NCI-H510A (cell line): ENCODE measurements at places on chromosomes 2 and 18.

- no peak for DNase-seq
Observed at GRCh38 chr2:237485844-237486243, 1.2 kb upstream of the MLPH start.

- DNase-seq, result no peak
Observed at GRCh38 chr2:74573747-74574562, 19.4 kb downstream of the DOK1 start.

DNA sequence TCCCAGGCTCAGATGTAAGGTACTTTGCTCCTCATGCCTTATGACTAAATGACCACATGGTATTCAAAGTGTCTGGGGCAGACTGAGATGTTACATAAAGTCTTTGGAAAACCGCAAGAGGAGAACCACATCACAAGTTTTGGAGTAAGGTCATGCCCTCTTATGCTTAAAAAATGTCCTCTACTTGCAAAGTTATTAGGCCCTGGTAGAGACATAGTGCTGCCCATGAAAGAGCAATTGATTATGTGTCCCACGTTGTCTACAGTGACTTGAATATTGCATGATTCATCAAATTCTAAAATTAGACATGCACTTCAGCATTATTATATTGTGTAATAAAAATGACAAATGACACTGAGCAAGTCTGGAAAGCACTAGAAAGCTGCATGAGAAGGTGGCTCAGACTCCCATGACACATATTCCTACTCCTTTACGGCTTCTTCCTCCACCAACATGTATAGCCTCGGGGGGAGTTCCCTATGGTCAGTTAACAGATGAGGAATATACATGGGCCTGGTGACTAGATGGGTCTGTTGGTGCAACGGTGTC, 602.6 kb upstream of the VRK2 start:
- no peak for DNase-seq

GRCh38 chr2:35063836-35064235, 1291.7 kb upstream of the CRIM1 start:
- DNase-seq, result no peak
